BJ (cell line): ENCODE measurements at places on chromosomes 1 and 21. TPM values are rescaled to one million over a fixed set of nuclear protein-coding genes. Genes with fewer than 3 reads are reported as not detected.

GRCh38 chr1:13583966-13584791 is 547 bp downstream of the PDPN start:
- DNase-seq, result no peak

- DNase-seq, result no peak
Measured at GRCh38 chr1:225437710-225438437, 10.0 kb upstream of the LBR start.

DNA sequence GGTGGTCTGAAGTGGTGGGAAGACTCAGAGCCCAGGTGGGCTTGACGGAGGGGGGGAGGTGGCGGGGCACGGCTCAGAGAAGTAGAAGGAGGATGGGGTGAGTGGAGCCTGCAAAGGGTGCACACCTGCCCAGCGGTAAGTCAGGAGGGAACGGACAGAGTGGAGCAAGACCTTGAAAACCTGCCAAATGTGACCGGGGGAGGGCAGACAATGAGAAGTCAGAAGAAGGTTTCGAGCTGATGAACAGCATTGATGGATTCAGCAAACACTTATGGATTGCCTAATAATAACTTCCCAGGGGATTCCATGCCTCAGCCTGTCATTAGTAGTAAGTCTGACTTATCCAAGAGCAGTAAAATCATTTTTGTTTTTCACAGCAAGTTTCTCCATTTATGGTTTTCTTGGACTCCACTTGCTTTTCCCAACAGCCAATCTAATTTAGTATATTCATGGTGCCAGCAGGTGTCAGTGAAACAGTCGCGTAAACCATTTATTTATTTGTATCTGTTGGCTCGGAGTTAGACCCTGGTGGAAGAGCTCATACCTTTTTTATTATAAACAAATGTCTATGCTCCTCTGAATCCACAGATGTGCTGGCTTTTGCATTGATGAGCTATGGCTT is 279.1 kb downstream of the PCP4 start:
- no peak for DNase-seq

DNA sequence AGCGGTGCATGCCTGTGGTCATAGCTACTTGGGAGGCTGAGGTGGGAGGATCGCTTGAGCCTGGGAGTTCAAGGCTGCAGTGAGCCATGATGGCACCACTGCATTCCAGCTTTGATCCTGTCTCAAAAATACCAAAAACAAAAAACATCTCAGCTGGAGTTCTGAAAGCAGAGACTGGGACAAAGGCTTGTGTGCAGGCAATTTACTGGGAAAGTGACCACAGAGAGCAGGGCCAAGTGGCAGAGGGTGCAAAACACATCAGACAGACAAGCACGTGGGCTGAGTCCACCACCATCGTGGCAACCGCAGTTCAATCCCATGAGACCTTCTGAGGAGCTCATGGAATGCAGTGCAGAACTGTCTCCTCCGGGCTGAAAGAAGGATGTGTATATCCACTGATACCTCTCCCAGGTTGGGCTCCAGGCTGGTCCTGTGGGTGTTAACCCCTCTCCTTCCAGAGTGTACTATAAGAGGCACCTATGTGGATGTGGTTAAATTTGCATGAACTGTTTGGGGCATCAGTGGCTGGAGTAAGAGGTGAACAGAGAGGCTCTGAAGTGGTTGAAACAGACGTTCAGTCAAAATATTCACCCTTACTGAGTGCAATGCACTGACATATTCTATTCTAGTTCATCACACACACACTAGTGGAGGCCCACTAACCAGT is 10.8 kb downstream of the PIGP start:
- no peak for DNase-seq

- DNase-seq, result no peak
Measured at GRCh38 chr1:155022927-155023236, 10.7 kb downstream of the DCST2 start.

DNA sequence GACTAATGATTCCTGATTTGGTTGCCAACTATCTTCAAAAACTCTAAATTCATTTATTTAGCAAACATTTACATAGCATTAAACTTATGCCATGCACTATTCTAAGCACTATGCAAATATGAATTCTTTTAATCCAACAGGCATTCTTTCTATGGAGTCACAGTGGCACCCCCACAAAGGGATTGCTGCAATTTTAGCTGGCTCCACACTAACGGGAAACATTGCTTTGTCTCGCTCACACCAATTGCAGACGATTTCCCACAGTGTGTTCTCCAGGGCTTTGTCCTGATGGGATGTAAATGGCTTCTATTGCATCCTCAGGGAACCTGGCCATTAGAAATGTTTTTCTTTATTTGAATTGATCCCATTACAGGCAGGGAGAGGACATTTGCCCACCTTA is 259.1 kb downstream of the BARHL2 start:
- DNase-seq, result no peak

GRCh38 chr21:31318971-31319370 is 25.1 kb downstream of the TIAM1 start:
- no peak for DNase-seq

The ABCG1 gene
- polyA plus RNA-seq, result 0.15 and 0.29 TPM in 2 replicates

The RGS1 gene
- not detected in 2 replicates for polyA plus RNA-seq

The KRTAP11-1 gene
- polyA plus RNA-seq, result not detected in 2 replicates

The RBM34 gene
- 24.4 and 34.0 TPM in 2 replicates for polyA plus RNA-seq

The SELL gene
- 0.05 TPM in 1 of 2 replicates, not detected in the other for polyA plus RNA-seq

The TCP10L gene
- polyA plus RNA-seq, result 0.11 TPM in 1 of 2 replicates, not detected in the other
